ENCODE measurements at places on chromosomes 12 and 14. TPM values are rescaled to one million over a fixed set of nuclear protein-coding genes. Genes with fewer than 3 reads are reported as not detected.

Gene TGFB3
- total RNA-seq, result 16.4 TPM

Gene TAMALIN
- total RNA-seq, result 11.1 TPM

Gene SLC10A1
- total RNA-seq, result not detected

Gene FAM222A
- 1.1 TPM for total RNA-seq

Gene PMCH
- total RNA-seq, result not detected

Gene ZDHHC22
- 0.95 TPM for total RNA-seq

Gene LBHD2
- total RNA-seq, result not detected

Gene PAPLN
- total RNA-seq, result 52.1 TPM

Gene ALKBH2
- 29.3 TPM for total RNA-seq

Gene NUAK1
- total RNA-seq, result 5.8 TPM

Gene ART4
- 0.27 TPM for total RNA-seq

Gene LALBA
- not detected for total RNA-seq

Gene TAS2R31
- total RNA-seq, result 6.1 TPM

Gene DTX1
- 2.9 TPM for total RNA-seq

Gene CHGA
- 5.0 TPM for total RNA-seq

Gene FAM186B
- total RNA-seq, result not detected

Gene NCAPD2
- 11.8 TPM for total RNA-seq

Gene PCK2
- total RNA-seq, result 12.2 TPM

Gene ANGEL1
- 9.6 TPM for total RNA-seq

Gene METTL17
- 103 TPM for total RNA-seq

Gene FERMT2
- total RNA-seq, result 317 TPM

Gene TIMM9
- total RNA-seq, result 72.3 TPM

Gene GLIPR1L2
- total RNA-seq, result not detected

Gene GCN1
- 32.9 TPM for total RNA-seq

Gene NXPH4
- not detected for total RNA-seq

Gene NELL2
- total RNA-seq, result 11.1 TPM

Gene TBC1D30
- total RNA-seq, result 4.3 TPM

Gene DHRS1
- 34.6 TPM for total RNA-seq

Gene RPL10L
- not detected for total RNA-seq

Gene SRRM4
- not detected for total RNA-seq

Gene PTPRQ
- total RNA-seq, result 0.36 TPM

Gene RAB15
- total RNA-seq, result 1.8 TPM

Gene NAA25
- total RNA-seq, result 21.6 TPM

Gene OTX2
- total RNA-seq, result not detected

Gene SLC5A8
- not detected for total RNA-seq

Gene NOXRED1
- total RNA-seq, result not detected

Gene TTC8
- 32.1 TPM for total RNA-seq

Gene CLEC4C
- not detected for total RNA-seq

Gene IL31
- not detected for total RNA-seq

Gene REP15
- 1.7 TPM for total RNA-seq

Gene AQP6
- 0.14 TPM for total RNA-seq

Gene MIP
- not detected for total RNA-seq

Gene SAMD4A
- total RNA-seq, result 81.7 TPM

Gene FGF6
- not detected for total RNA-seq

Gene LRRK2
- 18.7 TPM for total RNA-seq

Gene CRACR2A
- total RNA-seq, result 2.0 TPM

Gene MAP4K5
- total RNA-seq, result 314 TPM

Gene PRICKLE1
- total RNA-seq, result 7.9 TPM
